ENCODE measurements at places on chromosomes 5 and 9. TPM values are rescaled to one million over a fixed set of nuclear protein-coding genes. Genes with fewer than 3 reads are reported as not detected.

The INSL6 gene
- not detected for total RNA-seq

- no peaks in the 10 kb centered on the region for H3K36me3 ChIP-seq
- H3K27ac ChIP-seq: no peak overlapping the region
- H3K4me1 ChIP-seq: no peaks in the 10 kb centered on the region
Measured at GRCh38 chr5:131289738-131290137, 25.9 kb downstream of the CDC42SE2 start.

DNA sequence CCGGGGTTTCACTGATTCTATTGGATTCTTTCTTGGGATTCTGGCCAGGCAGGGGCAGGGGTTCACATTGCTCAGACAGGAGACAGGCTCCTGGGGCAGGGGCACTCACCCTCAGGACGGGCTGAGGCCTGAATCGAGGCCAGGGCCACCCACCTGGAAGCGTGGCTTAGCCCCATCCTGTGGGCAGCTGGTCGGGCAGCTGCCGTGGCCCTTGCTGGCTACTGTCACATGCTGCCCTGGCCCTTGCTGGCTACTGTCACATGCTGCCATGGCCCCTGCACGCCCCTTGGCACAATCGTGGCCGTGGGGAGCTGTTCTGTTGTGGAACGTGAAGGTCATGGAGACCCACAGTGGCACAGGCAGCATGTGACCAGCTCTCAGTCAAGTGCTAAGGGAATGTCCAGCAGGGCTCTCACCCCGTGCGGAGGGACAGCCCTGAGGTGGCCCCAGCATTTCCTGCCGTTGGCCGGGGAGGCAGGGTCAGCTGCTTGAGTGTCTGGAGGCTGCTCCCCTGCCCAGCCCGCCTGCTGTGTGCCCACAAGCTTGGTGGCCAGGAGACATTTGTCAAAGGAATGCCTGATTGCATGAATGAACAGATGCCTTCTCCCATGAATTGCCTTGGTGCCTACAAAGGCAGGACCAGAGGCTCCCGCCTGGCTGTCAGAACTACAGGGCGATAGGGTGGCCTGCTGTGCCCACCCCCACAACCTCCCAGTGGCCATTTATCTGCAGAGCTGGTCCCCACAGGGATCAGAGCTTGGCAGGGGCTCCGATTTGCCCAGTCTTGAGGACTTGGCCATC lies 16.9 kb upstream of the TMEM250 start:
- H3K4me3 ChIP-seq: no peak overlapping the region
- H3K4me1 ChIP-seq: peaks cover 4% of the 10 kb centered on the region
- DNase-seq: no peak
- H3K27me3 ChIP-seq: peaks cover 71% of the 10 kb centered on the region
- no peaks in the 10 kb centered on the region for H3K36me3 ChIP-seq

The TOR4A gene
- 1.2 TPM for total RNA-seq

- no peak for DNase-seq
- H3K36me3 ChIP-seq: no peaks in the 10 kb centered on the region
- H3K27ac ChIP-seq: peak overlapping the region; percentile 43
- peaks cover 48% of the 10 kb centered on the region for H3K4me1 ChIP-seq
- no peaks in the 10 kb centered on the region for H3K27me3 ChIP-seq
Measured at GRCh38 chr9:89323390-89323789, 5.1 kb downstream of the SECISBP2 start.

GRCh38 chr5:98781964-98782363 lies 8.5 kb downstream of the RGMB start:
- peaks cover 69% of the 10 kb centered on the region for H3K4me1 ChIP-seq
- H3K27ac ChIP-seq: no peak overlapping the region
- no peak overlapping the region for H3K4me3 ChIP-seq

- H3K27me3 ChIP-seq: peaks cover 2% of the 10 kb centered on the region
- no peak overlapping the region for H3K27ac ChIP-seq
- no peaks in the 10 kb centered on the region for H3K4me1 ChIP-seq
- H3K36me3 ChIP-seq: no peaks in the 10 kb centered on the region
- no peak overlapping the region for H3K4me3 ChIP-seq
Measured at GRCh38 chr9:36765468-36766341, 193.0 kb downstream of the MELK start.

GRCh38 chr5:42858687-42859086 lies 47.0 kb upstream of the SELENOP start:
- no peaks in the 10 kb centered on the region for H3K27me3 ChIP-seq
- peaks cover 17% of the 10 kb centered on the region for H3K4me1 ChIP-seq
- DNase-seq: peak; percentile 35
- no peaks in the 10 kb centered on the region for H3K36me3 ChIP-seq

Data from gastrocnemius medialis (tissue), 4 donors.